Kidney glomerular epithelial cell (primary cell): ENCODE measurements at places on chromosomes 13 and 19.
A peak's percentile ranks its signal among the peaks of the same experiment; 100 is the strongest.

DNA sequence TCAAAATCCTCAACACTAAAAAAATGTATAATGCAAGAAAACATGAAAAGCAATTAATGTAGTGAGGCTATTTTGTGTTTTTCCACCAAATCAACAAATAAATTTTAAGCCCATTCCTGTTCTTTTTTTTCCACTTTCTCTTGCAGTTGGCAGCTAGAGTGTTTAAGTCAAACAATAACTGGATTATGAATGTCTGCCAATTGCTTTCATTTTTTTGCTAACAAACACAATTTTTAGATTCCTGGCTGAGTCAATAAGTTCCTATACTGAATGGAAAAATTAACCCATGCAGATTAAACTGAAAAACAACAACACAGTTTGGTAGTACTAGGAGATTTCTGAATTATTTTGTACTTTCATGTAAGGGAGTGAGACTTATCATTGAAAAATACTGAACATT lies 232.4 kb downstream of the SLITRK5 start:
- no peak for DNase-seq

- DNase-seq = no peak
Observed at GRCh38 chr13:110557610-110558305, 3.8 kb downstream of the RAB20 start.

- no peak for DNase-seq
Observed at GRCh38 chr19:22144394-22144793, 52.4 kb downstream of the ZNF676 start.

GRCh38 chr13:51479199-51479523 lies 26.3 kb upstream of the INTS6 start:
- peak; percentile 13 for DNase-seq

- DNase-seq = no peak
Observed at GRCh38 chr13:79799059-79799867, 318.3 kb downstream of the NDFIP2 start.

GRCh38 chr13:46522748-46523030 lies 30.3 kb upstream of the LRCH1 start:
- DNase-seq = no peak

GRCh38 chr13:31227063-31227462 lies 27.3 kb downstream of the B3GLCT start:
- DNase-seq = no peak

- DNase-seq = no peak
Observed at GRCh38 chr13:47334173-47334572, 437.3 kb upstream of the HTR2A start.

DNA sequence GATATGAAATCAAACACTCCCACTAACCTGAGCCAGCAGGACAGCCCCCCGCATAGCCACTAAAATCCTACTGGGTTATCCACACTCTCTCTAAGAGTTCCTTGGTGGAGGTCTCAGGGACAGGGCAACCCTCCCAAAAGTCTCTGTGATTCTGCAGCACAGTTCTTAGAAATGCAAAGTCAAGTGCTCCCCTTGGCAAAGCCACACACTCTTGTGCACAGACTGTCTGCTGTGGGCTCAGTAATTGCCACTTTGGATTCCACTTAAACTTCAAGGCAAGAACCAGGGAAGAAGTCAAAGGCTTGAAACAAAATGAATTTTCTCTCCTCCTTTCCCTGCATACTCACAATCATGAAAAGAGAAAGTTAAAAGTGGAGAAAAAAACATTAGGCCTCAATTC lies 61.5 kb downstream of the DOCK9 start:
- DNase-seq = no peak

- no peak for DNase-seq
Observed at GRCh38 chr19:1684573-1684912, 32.1 kb upstream of the TCF3 start.

- DNase-seq = peak; percentile 21
Observed at GRCh38 chr19:31071136-31071855, 277.9 kb downstream of the TSHZ3 start.

DNA sequence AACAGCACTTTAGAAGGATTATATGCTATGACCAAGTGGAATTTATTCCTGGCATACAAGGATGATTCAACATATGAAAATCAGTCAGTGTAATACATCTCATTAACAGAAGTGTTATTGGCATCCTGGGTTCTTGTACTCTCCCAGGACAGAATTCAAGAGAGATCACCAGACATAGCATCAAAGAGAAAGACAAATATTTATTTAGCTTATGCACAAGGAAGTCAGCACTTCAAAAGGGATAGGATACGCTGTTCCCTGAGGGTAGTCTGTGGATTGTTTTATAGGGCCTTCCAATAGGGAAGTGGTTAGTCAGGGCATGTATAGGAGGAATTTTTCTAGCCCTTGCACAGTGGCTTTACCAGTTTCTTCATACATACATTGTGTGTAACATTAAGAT lies 1238.0 kb downstream of the PCDH17 start:
- no peak for DNase-seq

GRCh38 chr19:14782626-14783409 lies 4.5 kb upstream of the ADGRE2 start:
- no peak for DNase-seq

- no peak for DNase-seq
Observed at GRCh38 chr19:6020972-6021805, 43.2 kb upstream of the RANBP3 start.

GRCh38 chr13:37209621-37210580 lies 104.4 kb upstream of the CSNK1A1L start:
- DNase-seq = no peak
